ENCODE measurements at places on chromosomes 12 and 14.

GRCh38 chr12:94225506-94225905 lies 77.1 kb downstream of the PLXNC1 start:
- no peak for DNase-seq

DNA sequence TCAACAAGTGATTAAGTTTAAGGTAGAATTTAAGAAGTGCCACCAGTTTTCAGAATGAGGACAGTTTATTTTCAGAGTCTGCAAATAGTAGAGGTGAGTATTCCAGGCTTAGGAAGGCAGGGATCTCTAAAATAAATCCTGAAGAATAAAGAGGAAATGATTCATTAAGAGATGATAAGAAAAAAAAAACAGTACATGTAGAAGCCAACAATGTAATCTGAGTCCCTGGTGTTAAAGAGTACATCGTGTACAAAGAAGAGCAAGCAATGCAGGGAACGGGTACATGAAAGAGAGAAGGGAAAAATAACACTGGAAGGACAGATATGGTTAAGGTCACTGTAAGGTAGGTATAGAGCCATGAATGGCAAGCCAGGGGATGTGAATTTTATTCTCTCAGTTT lies 95.2 kb upstream of the FOXG1 start:
- DNase-seq = no peak

DNA sequence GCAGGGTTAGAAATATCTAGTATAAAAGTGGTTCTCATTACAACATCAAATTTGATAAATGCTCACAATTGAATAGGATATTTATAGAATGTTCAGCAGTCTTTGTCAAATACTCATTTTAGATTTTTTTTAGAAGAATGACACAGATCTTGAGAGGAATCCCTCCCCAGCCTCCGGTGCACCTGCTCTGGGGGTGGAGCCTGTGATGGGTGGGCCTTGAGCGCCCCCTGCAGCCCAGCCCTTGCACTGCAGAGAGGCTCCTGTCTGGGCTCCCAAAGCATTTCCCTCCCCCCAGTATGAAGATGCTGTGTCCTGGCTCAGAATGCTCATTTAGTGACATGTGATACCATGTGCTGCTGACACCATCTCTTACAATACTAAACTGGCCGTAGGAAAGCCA lies 792.3 kb downstream of the TMEM121 start:
- no peak for DNase-seq

DNA sequence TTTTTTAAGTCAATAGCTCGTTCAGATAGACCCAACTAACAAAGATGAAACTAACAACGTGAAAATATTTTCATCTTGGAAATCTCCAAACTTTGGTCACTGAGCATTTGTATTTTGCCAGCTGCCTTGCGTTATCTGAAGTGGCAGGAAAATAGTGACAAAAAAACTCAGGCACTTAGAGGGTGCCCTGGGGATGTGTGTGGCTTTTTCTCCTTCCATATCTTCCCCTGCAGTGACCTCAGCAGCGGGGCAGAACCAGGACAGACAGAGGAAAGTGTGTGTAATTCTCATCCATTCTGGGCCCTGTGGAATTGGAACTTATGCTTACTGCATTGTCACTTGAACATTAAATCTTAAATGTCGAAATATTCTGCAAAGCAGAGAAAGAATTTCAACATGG lies 152.0 kb downstream of the BCAT1 start:
- no peak for DNase-seq

DNA sequence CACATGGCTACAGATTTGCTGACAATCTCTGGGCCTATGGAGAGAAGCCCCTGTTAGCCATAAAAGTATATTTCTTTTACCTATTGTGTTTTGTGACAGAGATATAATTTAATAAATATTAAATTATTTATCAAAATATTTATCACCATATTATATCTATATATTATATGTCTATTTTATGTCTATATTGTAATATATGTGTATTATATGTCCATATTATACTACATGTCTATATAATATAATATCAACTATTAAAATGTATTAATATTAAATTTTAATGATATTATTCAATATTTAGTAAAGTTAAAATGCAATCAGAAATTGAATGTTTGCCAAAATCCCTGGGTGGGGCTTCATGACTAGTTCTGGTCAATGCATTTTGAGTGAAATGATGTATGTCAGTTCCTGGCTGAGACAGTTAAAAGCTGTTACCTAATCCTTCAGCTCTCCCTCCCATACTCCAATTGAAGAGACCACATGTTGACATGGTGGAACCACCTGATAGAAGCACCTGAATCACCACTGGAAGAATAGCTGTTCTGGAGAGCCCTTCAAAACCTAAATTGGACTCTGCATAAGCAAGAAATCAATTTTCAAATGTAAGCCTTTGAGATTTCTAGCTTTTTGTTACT lies 357.3 kb upstream of the DDHD1 start:
- DNase-seq = no peak

GRCh38 chr12:119902084-119902509 lies 25.0 kb upstream of the CIT start:
- peak; percentile 64 for DNase-seq

DNA sequence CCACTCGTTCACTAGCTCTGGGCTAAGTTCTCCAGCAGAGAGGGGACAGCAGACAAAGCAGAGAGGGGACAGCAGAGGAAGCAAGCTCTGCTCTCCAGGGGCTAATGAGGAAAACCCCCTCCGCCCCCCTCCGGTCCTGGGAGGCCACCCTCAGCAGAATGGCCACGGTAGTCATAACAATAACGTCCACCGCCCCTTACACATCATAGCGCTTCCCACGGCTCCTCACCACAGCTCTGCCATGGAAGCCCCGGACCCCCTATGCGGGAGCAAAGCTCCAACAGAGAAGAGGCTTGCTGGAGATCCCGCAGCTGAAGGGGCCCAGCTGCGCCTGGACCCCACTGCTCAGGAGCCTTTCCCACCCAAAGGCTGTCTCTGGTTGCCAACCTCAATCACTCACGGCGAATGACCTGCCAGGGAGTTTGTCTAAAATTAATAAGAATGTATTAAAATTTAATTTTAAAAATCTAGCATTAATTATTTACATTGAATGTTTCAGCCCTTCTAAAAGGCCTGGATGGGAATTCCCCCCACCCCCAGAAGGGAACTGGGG lies 17.4 kb downstream of the BEGAIN start:
- no peak for DNase-seq

DNA sequence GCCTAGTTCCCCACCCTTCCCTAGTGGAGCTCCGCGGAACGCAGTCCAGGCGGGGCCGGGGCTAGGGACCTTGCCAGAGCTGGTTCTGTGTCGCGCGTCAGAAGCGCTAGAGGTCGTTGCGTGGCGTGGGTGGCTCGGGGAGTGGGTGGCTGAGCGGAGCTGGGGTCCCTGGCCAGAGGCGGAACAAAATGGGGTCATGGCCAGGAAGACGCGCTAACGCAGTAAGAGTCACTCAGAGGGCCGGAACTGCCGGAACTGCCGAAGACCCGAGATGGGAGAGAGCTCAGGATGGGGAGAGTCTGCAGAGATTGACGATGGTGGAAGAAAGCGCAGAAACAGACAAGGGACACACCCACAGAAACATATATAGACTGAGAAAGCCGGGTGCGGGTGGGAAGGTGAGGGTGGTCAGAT lies 4.8 kb downstream of the DGKA start:
- no peak for DNase-seq

- DNase-seq = no peak
Measured at GRCh38 chr12:79662046-79662811, 28.5 kb downstream of the PAWR start.

DNA sequence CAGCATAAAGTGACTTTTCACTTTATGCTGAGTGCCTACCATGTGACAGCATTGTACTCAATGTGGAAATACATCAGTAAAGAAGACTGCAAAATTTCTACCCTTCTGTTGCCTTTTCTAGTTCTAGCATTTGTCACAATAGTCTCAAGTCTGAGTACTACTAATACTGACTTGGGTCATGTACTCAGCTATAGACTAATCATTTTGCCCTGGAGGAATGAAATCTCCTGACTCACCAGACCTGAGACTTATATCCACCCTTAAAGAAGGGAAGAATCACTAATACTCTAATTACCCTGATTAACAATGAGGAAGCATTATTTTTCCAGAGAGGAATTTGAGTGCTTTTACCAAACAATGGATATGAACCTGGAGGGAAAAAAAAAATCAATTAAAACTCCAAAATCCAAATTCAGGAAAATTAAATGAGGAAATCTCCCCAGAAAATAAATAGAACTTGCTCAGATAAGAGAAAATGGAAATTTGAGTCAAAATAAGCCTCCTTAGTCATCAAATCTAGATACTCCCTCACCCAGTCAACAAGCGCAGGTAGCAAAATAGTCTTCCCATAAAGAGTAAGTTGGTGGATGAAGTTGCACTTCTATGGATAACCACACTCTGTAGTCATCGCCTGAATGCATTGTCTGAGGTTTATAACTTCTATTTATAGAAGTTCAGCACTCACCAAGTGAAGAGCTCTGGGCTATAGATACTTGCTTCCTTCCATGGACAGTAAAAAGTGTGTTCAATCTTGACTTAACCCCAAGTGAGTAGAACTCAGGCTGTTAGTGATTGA lies 386.6 kb downstream of the SYT1 start:
- DNase-seq = no peak

DNA sequence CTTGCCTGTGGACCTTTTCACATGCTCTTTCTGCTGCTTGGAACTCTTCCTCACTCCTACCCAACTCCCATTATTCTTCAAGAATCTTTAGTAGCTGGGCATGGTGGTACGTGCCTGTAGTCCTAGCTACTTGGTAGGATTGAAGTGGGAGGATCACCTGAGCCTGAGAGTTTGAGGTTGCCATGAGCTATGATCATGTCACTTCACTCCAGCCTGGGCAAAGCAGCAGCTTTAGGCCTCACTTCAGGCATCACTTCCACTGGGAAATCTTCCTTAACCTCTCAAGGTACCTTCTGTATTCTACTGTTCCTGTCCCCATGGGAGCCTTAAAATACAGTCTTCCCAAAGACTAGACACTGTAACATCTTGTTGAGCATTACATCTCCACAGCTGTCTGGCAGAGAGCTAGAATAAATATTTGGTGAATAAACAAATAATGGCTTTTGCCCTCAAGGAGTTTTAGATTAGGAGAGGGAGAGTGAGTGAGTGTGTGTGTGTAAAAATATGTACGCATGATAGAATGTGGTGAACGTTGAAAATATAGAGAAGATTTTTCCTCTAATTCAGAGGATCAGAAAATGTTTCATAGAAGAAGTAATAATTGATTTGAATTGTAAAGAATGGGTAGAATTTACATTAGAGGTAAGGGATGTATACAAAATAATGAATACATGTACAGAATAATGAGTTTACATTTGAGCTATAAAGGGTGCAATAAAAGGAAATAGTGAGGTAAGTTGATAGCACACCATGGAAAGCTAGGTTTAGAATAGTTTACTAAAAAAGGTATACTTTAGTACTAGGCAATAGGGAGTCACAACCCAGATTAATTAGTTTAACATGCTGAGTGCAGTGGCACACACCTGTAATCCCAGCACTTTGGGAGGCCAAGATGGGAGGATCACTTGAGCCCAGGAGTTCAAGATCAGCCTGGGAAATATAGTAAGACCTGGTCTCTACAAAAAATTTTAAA lies 29.2 kb upstream of the BMAL2 start:
- DNase-seq = peak; percentile 10

DNA sequence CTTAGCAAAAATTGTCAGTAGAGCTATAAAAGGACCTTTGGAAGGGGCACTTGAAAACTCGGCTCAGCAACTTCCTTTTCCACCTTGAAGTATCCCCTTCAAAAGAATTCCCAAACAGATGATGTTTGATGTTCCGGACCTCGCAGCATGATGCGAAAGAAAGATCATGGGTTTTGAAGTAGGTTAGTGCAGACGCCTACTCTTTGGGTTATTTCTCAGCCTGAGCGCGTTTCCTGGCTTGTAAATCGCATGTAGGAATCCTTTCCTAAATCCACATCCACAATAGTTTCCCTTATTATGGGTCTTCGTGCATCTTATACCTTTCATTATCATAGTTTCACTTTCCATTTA lies 584 bp upstream of the NEDD1 start:
- DNase-seq = no peak

DNA sequence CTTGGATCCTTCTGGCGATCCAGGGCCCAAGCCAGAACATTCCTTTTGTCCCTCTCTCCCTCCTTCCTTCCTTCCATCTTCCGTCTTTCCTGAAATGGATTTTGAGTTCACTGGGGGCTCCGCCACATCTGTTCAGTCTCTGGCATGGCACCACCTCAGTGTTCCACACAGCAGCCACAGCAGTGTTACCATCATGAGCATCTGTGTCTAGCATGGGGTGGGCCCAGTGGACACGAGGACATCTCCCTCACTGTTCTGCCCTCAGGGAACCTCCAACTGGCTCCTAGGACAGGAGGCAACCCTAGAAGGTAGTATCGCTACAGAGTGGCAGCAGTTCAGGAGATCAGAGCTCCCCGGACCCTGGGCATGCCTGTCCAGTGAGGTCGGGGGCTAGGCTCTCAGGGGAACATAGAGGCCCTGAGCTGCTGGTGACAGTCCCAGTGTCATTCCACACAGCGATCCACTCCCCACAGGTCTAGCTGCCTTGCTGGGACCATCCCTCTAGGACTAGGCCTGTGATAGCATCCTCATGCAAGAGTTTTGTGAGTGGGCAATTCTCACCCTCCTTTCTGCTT lies 59.0 kb downstream of the GALNT16 start:
- no peak for DNase-seq

GRCh38 chr14:85542623-85543022 lies 12.7 kb downstream of the FLRT2 start:
- no peak for DNase-seq

DNA sequence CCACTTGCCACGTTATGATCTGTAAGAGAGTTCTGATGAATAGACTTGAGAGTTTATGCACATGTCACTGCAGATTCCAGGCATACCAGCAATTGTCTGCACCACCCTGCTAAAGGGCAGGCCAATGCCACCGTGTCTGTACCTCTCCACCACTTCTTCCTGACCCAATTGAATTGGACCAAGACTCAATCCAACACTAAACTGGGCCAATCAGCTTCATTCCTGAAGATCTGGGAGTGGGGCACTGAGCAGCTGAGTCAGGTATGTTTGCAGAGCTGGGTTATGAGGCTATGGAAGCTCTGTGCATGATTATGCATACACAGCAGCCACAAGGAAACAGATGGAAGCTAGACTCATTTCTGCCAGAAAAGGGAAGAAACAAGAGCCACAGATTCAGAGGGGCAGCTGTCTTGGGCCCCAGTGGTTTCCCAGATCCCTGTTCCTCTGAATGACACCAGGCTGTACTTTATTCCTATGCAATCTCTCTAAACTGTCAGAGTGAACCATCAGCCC lies 28.0 kb downstream of the DAO start:
- peak; percentile 7 for DNase-seq

GRCh38 chr14:75047506-75047905 lies 3.8 kb downstream of the MLH3 start:
- no peak for DNase-seq

GRCh38 chr12:96500693-96501092 lies 11.3 kb downstream of the CFAP54 start:
- no peak for DNase-seq

- no peak for DNase-seq
Measured at GRCh38 chr14:33026850-33027430, 88.3 kb downstream of the NPAS3 start.

All from NCI-H2171 (cell line).